ENCODE measurements at places on chromosomes 16 and 17.

- no peak for DNase-seq
These were observed 9.6 kb upstream of the MTSS2 start for GRCh38 chr16:70695331-70696070.

- DNase-seq: no peak
These were observed 25.3 kb downstream of the BFAR start for GRCh38 chr16:14658063-14658462.

DNA sequence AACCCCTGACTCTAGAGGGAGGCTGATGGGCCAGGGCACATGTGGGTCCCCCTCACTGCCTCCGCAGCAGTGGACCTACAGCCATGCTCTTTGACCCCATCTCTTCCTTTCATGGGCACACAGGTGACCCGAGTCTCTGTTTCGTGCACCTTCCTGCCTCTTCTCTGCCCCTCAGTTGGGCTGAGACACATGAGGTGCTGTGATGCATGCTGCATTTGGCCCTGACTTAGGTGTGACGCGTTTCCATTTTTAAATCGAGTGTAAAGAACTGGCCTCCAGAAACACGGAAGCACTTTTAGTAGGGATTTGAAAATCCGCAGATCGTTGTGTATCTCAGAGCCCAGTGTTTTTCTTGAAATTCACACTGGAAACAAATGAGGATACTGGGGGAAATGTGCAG, 24.6 kb downstream of the C16orf90 start:
- DNase-seq: no peak

GRCh38 chr16:10895053-10895946, 18.3 kb downstream of the CIITA start:
- no peak for DNase-seq

- no peak for DNase-seq
These were observed 36.4 kb upstream of the APPBP2 start for GRCh38 chr17:60562421-60562820.

DNA sequence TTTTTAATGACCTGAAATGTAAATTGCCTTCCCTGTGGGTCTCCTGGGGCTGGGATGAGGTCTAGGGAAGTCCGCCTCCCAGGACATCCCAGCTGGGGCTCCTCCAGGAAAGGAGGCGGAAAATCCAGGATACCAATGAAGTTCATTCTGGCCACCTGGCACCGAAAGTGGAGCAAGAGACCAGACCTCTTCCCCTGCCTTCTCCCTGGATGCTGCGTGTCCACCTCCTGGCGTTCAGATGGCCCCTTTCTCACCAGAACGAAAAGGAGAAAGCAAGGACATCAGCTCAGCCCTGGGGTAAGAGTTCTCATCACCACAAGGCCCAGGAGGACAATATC, 20.4 kb downstream of the RBFOX3 start:
- DNase-seq: no peak

DNA sequence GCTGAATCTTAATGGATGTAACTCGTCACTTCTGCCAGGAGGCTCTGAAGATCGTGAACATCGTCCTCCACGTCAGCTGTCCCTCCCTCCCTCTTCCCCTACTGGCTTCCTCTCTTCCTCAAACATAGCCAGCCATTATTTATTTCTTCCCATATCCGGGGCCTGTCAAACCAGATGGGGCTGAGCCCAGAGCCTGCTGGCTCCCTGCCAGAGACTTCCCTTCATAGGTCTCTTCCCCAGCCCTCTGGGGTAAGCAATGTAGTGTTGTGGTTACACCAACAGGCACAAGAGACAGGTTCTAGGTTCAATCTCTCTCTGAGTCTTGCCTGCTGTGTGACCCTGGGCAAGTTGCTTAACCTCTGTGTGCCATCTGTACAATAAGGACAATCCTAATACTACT, 40.1 kb upstream of the ZFP90 start:
- no peak for DNase-seq

DNA sequence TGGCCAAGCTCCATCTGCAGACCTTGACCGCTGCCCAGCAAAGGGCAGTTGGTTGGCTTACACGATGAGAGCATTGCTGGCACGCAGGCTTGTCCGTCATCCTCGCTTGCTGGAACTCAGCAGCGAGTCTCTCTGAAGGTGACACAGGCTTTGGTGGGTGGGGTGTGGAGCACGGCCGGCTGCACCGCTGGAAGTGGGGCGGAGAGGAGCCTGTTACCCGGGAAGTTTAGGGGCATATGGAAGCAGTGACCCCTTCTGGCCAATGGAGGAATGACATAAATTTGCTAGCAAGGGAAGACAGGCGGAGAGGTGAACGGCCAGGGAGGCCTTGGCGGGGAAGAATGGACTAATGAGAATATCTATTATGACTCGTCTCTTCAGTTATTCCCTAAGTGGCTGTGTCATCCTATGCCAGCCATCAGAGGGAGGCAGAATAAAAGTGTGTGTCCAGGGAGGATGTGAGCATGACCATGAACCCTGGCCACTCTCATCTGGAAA, 65.9 kb upstream of the SDK2 start:
- DNase-seq: peak; percentile 26

GRCh38 chr16:53087101-53087500, 32.3 kb downstream of the CHD9 start:
- no peak for DNase-seq

DNA sequence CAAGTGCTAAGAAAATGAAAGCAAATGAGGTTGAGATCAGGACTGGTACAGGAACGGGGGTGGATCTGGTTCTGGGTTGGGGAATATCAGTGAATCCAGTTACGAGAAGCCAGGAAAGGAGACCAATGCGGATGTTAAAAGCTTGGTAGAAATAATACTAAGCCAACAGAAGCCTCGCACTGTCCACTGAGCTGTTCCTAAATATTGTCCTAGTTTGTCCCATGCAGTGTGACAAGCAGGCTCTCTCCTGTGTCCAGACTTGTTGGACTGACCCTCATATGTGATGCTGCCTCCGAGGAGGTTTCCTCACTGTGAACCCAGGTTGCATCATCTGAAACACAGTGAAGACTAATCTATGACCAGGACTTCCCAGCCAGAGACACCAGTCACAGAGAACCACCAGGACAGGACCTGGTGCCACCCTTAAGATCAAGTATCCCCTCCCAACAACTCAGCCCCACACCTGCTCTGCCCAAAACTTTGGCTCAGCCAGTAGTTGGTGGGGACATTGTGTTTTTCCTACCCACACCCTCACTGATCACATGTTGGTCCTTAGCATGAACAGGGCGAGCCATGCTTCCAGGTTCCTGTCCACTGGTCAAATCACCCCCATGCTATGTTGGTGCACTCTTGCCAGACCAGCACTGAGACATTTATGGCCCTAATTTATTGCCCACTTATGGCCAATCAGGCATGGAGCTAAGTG, 32.7 kb upstream of the SCNN1B start:
- no peak for DNase-seq

GRCh38 chr16:72878301-72879269, 169.3 kb downstream of the ZFHX3 start:
- DNase-seq: no peak

DNA sequence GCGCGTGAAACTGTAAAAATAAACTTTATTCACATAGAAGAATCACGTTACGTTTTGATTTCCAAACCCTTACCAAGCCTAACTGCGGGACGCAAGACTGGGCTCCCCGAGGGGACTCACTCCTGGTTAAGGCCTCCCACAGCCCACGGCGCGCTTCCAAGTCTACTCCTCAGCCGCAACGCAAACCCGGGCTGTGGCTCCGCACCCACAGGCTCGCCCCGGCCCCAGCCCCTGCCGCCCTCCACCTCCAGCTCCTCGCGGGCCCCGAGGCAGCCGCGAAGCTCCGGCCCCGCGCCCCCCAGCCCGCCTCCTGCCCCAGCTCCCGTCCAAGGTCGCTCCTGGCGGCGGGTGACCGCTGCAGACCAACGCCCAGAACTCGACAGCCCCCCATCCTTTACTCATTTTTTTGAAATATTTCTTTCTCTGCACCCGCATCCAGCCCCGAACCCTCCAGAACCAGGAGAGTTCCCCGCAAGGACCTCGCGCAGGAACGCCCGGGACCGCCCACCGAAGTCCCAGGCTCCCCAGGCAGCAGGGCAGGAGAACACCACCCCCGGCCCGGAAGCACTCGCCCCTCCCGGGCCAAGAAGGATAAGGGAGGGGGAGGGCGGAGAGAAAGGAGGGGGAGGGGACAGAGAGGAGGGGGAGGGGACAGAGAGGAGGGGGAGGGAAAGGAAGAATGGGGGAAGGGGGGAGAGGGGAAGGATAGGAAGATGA, 912 bp downstream of the USP22 start:
- no peak for DNase-seq

DNA sequence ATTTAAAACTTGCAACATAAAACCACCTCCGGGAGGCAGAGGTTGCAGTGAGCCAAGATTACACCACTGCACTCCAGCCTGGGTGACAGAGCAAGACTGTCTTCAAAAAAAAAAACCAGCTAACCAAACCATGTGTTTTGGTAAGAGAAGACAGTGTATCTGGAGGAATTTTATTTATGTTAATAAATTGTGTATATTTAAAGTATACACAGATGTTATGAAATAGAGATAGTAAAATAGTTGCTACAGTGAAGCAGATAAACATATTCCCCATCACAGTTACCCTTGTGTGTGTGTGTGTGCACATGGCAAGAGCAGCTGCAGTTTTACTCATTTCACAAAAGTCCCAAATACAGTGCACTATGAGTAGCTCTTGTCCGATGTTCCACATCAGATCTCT, 54.8 kb upstream of the CRISPLD2 start:
- DNase-seq: no peak

DNA sequence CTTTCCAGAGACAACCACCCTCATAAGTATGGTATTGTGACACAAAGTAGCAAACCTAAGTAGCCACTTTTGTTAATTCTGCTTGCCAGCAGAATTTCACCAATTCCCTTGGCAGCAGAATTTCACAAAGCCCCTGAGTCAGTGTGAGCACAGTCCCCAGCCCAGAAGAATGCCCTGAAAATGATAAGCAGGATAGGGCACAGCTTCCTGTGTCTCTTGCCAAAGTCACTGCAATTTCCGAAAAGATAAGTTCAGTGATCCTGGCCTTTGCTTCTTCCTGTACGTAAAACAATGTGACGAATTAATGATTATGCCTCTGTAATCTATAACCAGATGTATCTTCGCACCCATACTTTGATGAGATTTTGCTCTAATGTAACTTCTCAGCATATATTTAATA, 16.0 kb upstream of the WIPF2 start:
- no peak for DNase-seq

GRCh38 chr16:6672507-6672906, 660.1 kb upstream of the RBFOX1 start:
- no peak for DNase-seq

DNA sequence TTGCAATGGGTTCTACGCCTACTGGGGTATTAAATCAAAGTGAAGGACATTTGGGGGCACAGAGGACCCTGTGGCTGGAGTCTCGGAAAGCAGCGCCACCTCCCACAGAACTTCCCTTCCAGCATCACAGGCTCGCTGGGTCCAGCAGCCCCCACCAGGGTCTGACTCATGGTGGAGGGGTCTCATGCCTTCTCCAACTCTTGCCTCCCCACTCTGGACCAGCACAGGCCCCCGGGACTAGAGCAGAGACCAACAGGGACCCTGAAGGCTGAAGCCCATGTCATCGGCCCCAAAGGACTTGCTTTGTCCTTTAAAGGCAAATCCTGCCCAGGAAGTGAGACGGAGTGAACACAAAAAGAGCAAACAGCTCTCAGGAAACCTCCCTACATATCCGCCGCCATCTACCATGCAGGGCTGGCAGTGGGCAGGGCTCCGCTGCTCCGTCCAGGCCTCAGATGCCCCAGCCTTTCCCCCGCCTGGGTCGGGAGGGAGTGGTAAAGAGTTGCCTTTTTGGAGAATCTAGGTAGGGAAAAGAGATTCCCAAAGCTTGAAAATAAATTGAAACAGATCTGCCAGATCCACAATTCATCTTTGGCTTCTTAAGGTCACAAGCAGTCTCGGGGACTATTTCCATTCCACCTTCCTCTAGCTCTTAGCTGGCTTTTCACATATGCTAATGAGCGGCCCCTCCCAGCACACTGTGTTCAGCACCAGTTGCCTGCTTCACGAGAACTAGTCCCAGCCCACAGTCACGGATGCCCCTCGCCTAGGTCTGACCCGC, 2.1 kb upstream of the GPRC5C start:
- DNase-seq: no peak

- no peak for DNase-seq
These were observed 226.1 kb upstream of the AXIN2 start for GRCh38 chr17:65787503-65787902.

DNA sequence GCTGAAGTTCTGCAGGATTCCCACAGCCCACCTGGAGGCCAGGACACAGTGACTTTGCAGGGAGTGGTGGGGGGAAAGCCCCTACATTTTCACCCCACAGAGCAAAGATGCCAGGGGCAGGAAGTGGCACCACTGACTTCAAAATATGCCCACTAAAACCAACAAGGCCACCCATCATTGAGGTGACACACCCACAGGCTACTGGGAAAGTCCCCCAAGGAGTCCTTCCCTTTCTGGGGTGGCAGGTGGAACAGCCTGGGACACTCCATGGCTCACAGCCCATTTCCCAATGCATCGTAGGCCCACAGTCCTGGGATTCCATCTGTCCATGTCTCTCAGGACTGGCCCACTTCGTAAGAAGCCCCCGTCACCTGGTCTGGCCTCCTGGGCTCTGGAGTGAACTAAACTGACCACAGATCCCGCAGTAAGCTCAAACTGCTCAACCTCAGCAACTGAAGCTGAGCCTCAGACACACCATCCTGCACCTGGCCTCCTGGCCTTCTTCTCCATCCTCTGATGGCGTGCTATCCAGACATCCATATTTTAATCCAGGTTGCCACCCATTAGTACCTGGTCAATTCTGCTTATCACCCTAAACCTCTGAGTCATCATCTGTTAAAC, 7.5 kb upstream of the CCL1 start:
- no peak for DNase-seq

GRCh38 chr16:58127033-58127556, 2.1 kb downstream of the CFAP20 start:
- no peak for DNase-seq

DNA sequence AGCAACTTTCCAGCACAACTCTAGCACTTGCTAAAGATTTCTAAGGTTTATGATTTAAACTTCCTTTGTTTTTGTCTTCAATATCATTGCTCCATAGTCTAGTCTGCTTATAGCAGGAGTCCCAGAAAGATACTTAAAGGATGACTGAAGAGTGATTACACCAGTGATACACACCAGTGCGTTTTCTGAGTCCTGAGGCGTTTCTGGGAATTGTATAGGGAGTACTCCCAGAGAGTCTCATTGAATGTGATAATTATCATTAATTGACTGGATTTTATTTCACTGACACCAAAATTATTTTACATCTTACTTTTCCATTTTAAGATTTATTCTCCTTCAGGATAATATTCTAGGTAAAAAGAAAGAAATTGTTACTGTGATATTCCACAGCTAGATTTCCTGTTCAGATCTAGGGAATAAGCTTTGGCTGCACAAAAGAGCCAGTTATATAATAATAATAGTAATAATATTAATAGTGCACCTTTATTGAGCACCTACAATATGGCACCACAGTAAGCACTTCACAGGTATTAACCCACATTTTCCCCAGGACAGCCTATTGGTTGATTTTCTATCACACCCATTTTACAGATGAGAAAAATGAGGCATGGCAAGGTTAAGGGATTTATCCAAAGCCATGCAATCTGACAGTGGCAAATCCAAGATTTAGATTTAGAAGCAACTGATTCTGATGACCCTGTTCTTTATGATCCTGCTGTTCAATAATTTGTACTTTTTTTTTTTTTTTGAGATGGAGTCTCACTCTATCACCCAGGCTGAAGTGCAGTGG, 62.6 kb downstream of the IRX5 start:
- no peak for DNase-seq

Data from stimulated activated CD8-positive, alpha-beta memory T cell treated with anti-CD3 and anti-CD28 coated beads, Interleukin-7, amount 100 ng/mL, for 4 hours (primary cell).